Lung (tissue), 17 donors: ENCODE measurements at places on chromosomes 2 and 18. TPM values are rescaled to one million over a fixed set of nuclear protein-coding genes. Genes with fewer than 3 reads are reported as not detected.

DNA sequence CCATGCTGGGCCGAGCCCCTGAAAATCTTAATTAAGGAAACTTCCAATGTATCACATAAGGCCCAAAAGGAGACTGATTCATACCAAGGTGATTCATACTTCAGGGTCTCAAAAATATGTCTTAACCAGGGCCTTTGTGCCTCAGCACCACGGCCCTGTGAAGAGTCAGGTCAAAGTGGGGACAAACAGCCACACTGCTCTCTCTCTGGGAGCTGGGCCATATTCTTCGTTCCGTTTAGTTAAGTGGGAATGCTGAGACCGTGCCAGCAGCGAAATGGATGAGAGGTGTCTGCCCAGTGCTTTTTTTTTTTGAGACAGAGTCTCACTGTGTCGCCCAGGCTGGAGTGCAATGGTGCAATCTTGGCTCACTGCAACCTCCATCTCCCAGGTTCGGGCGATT lies 9.3 kb upstream of the PTMA start:
- no peak overlapping the region for H3K4me3 ChIP-seq
- no peak overlapping the region for H3K27ac ChIP-seq
- H3K36me3 ChIP-seq: no peaks in the 10 kb centered on the region
- H3K4me1 ChIP-seq: no peaks in the 10 kb centered on the region
- DNase-seq: peak; percentile 69

GRCh38 chr2:148209603-148210002 lies 188.7 kb downstream of the MBD5 start:
- no peaks in the 10 kb centered on the region for H3K36me3 ChIP-seq
- H3K27ac ChIP-seq: no peak overlapping the region
- DNase-seq: no peak
- H3K4me3 ChIP-seq: no peak overlapping the region
- no peaks in the 10 kb centered on the region for H3K27me3 ChIP-seq
- H3K4me1 ChIP-seq: no peaks in the 10 kb centered on the region

DNA sequence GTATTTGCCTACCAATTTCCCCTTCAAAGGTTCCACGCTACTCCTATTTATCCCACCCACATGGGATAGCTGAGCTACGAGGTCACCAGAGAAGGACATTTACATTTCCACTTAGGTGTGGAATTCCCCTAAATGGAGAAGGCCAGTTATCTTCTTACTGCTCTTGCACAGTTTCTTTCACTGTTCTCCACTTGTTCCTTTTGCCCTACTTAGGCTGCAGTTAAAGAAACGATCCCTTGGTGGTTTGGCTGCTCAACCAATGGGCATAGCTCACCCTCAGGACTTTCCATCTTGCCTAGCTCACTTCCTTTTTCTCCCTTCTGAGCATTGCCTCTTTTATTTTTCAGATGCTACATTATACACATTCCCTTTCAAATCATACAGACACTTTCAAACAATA lies 11.2 kb upstream of the NABP1 start:
- H3K4me1 ChIP-seq: no peaks in the 10 kb centered on the region
- DNase-seq: no peak
- no peak overlapping the region for H3K4me3 ChIP-seq
- H3K27ac ChIP-seq: no peak overlapping the region

GRCh38 chr18:32753656-32754260 lies 19.1 kb downstream of the KLHL14 start:
- no peaks in the 10 kb centered on the region for H3K36me3 ChIP-seq
- H3K27me3 ChIP-seq: no peaks in the 10 kb centered on the region
- DNase-seq: peak; percentile 30

GRCh38 chr2:29599946-29600345 lies 321.4 kb downstream of the ALK start:
- no peaks in the 10 kb centered on the region for H3K36me3 ChIP-seq
- DNase-seq: no peak
- no peak overlapping the region for H3K4me3 ChIP-seq
- H3K27ac ChIP-seq: no peak overlapping the region
- no peaks in the 10 kb centered on the region for H3K27me3 ChIP-seq
- H3K4me1 ChIP-seq: peaks cover 4% of the 10 kb centered on the region

GRCh38 chr2:69483696-69484095 lies 46.5 kb upstream of the NFU1 start:
- H3K27ac ChIP-seq: no peak overlapping the region
- no peaks in the 10 kb centered on the region for H3K4me1 ChIP-seq
- no peaks in the 10 kb centered on the region for H3K36me3 ChIP-seq

DNA sequence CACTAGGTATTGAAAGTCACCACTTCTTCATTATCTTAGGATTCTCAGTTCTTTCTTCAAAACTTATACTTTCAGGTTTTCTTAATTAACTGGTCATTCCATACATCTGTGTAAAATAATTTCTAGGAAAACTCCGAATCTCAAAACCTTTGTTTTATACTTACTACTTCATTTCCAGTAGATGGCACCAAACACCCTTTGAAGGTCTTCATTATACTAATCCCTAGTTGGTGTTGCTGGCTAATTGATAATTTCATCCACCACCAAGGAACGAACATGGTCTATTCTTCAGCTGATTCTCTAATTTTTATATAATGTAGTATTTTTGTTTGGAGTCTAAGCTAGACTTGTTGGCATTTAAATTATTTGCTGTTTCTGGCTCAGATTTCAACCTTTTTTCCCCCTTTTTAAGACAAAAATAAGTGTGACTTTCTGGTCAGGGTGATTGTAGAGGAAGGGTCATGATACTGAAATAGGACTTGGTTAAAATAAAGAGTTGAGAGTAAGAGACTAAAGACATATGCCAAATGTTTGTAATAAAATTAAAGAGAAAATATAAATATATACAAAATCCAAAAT lies 2.8 kb upstream of the MXD1 start:
- H3K27me3 ChIP-seq: no peaks in the 10 kb centered on the region
- H3K27ac ChIP-seq: no peak overlapping the region
- no peaks in the 10 kb centered on the region for H3K4me1 ChIP-seq
- no peak for DNase-seq
- peaks cover 16% of the 10 kb centered on the region for H3K36me3 ChIP-seq
- no peak overlapping the region for H3K4me3 ChIP-seq

DNA sequence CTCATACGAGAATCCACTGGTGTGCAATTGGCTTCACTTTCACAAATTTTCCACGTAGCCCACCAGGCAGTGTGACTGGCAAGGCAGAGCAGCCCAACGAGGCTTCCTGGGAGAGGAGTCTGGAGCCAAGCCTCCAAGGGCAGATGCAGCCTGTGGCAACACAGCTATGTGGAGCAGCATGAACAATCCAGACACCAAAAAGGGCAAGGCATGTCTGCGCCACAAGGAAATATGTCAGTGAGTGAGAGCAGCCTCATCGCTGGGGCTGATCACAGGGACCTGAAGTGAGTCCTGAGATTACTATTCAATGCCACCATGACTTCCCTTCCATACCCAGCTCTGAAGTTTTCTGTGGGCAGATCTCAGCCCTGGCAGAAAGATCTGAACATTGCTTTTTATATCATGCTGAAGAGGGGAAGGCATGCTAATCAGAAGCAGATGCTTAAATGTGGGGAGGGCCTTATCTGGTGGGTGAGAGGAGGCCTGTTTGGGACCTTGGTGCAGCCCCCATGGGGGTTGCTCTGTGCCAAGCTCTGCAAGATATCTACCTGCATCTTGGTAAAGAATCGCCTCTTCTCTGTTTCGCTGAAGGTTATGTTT lies 40.0 kb upstream of the PUM2 start:
- H3K27me3 ChIP-seq: no peaks in the 10 kb centered on the region
- no peak overlapping the region for H3K27ac ChIP-seq
- H3K4me1 ChIP-seq: no peaks in the 10 kb centered on the region
- no peak overlapping the region for H3K4me3 ChIP-seq
- DNase-seq: no peak
- no peaks in the 10 kb centered on the region for H3K36me3 ChIP-seq

DNA sequence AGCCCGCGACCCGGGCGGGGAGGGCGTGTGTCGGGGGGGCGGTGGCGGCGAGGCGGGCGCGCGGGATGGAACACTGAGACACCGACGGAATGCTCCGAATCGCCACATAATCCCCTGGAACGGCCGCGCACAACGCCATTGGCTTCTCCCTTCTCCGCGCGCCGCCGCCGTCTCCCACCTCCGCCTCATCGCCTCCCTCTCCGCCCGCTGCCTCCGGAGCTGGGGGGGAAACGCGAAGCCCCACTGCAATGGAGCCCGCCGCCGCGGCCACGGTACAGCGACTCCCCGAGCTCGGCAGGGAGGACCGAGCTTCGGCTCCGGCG lies at the start of gene PHLPP1:
Gene PHLPP1, plus strand, starts transcription at position 106 of the 323 bp plus-strand sequence. Its CDS starts 143 bp downstream, at position 249.
- H3K4me1 ChIP-seq: peaks cover 18% of the 10 kb centered on the region
- H3K4me3 ChIP-seq: peak within 1 kb of the TSS; percentile 86
- no peak for DNase-seq
- H3K27ac ChIP-seq: peak within 1 kb of the TSS; percentile 98
- no peaks in the 10 kb centered on the region for H3K27me3 ChIP-seq

- H3K36me3 ChIP-seq: no peaks in the 10 kb centered on the region
- no peak overlapping the region for H3K27ac ChIP-seq
- no peak for DNase-seq
- no peak overlapping the region for H3K4me3 ChIP-seq
- no peaks in the 10 kb centered on the region for H3K4me1 ChIP-seq
Observed at GRCh38 chr18:74381621-74382295, 66.1 kb downstream of the C18orf63 start.

DNA sequence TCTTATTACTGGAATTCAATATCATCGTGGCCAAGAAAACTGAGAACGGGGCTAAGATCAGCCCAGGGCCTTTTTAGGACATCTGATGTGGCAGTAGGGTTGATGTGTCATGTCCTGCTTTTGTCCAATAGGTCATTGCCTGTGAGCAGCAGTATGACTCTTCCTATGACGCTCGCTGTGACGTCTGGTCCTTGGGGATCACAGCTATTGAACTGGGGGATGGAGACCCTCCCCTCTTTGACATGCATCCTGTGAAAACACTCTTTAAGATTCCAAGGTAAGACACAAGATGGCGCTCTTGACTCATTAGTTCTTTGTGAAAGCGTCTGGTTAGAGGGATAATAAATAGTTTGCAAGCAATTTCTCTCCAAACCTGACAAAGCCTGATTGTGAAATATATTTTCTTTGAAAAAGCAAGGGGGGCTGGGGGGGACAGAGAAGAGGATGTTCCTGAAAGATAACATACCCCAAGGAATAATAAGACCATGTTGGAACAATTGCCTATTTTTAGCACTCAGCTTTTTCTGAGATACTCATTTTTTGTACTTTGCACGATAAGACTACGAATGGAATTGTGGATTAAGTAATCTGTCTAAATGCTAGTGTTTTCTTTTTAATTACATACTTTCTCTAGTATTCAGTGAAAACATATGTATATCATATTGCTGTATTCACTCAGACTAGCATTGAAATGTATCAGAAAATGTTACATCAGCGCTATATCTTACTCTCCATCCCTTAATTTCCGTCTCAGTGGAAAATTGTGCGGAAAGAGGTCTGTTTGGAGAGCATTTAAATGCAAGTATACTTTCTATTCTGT lies 58.1 kb downstream of the MYO3B start:
- H3K4me1 ChIP-seq: no peaks in the 10 kb centered on the region
- no peaks in the 10 kb centered on the region for H3K27me3 ChIP-seq
- no peak overlapping the region for H3K4me3 ChIP-seq
- H3K36me3 ChIP-seq: no peaks in the 10 kb centered on the region

GRCh38 chr2:186913870-186914269 lies 64.9 kb upstream of the ZSWIM2 start:
- H3K27ac ChIP-seq: no peak overlapping the region
- no peaks in the 10 kb centered on the region for H3K4me1 ChIP-seq
- no peak overlapping the region for H3K4me3 ChIP-seq
- H3K27me3 ChIP-seq: no peaks in the 10 kb centered on the region

DNA sequence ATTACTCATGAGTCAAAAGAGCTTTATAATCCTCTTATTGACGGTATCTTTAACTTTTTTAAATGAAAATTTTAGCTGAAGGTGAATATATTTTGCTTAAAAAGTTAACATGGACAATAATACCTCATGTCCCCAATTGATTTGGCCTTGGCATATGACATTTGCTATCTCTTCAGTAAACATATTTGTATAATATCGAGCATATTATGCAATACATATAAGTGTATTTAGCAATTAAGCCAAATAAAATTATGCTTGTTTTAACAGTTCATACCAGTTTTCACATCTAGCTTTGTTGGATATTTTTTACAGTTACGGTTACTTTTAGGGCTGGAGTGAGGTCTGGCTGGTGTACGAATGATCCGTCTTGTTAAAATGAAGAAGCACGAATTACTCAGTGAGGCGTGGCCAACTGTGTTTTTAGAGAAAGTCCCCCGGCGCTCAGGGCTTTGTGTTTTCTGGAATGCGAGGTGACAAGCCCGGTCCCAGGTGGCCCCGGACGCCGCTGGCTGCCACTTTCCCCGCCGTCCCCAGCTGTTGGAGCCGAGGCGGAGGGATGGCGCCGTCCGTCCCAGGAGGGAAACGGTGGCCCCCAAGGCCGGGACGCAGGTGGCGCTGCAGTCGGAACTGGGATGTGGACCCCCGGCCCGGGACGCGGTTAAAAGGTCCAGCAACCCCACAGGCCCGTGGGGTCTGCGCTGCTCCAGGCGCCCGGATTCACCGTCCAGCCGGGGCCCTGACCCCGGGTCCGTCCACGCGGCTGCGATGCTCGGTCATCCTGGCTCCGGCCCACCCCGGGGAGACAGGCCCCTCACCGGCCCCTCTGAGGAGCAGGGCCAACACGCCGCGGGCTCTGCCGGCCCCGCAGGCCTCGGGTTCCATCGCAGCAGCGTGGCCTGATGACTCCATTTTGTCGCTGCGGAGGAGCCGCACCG lies 41.3 kb downstream of the TMEM18 start:
- H3K4me3 ChIP-seq: no peak overlapping the region
- H3K27me3 ChIP-seq: no peaks in the 10 kb centered on the region
- H3K4me1 ChIP-seq: no peaks in the 10 kb centered on the region
- H3K27ac ChIP-seq: no peak overlapping the region

GRCh38 chr2:145339646-145340045 lies 819.7 kb upstream of the ZEB2 start:
- no peaks in the 10 kb centered on the region for H3K4me1 ChIP-seq
- no peak overlapping the region for H3K27ac ChIP-seq
- no peaks in the 10 kb centered on the region for H3K36me3 ChIP-seq
- H3K27me3 ChIP-seq: no peaks in the 10 kb centered on the region
- DNase-seq: no peak
- no peak overlapping the region for H3K4me3 ChIP-seq

DNA sequence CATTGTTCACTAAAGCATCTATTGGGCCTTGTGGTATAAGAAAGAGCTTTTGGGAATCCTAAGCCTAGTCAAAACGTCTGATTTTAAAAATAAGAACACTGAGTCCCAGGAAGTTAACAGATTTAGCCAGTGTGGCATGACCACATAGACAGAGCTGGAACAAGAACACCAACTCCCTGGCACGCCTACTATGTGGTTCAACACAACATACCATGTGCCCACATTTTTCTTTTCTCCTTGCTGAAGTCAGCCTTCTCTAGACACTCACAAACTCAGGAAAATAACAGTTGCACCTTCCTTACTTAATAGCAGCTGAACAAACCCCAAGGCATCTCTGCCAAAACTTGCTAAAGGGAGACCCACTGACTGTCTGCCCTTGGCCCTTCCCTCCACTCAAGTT lies 124.8 kb downstream of the C1D start:
- H3K27ac ChIP-seq: no peak overlapping the region
- H3K4me1 ChIP-seq: no peaks in the 10 kb centered on the region
- no peak for DNase-seq
- H3K4me3 ChIP-seq: no peak overlapping the region
- H3K27me3 ChIP-seq: no peaks in the 10 kb centered on the region
- H3K36me3 ChIP-seq: no peaks in the 10 kb centered on the region

The LIMS2 gene
- 22.2 TPM for total RNA-seq

The TBR1 gene
- total RNA-seq: not detected

The GCG gene
- total RNA-seq: not detected
